Thymus (tissue), 14 donors: ENCODE measurements at places on chromosomes 1 and 21.

- DNase-seq = no peak
These were observed 1038.9 kb downstream of the BRINP3 start for GRCh38 chr1:189438808-189439207.

DNA sequence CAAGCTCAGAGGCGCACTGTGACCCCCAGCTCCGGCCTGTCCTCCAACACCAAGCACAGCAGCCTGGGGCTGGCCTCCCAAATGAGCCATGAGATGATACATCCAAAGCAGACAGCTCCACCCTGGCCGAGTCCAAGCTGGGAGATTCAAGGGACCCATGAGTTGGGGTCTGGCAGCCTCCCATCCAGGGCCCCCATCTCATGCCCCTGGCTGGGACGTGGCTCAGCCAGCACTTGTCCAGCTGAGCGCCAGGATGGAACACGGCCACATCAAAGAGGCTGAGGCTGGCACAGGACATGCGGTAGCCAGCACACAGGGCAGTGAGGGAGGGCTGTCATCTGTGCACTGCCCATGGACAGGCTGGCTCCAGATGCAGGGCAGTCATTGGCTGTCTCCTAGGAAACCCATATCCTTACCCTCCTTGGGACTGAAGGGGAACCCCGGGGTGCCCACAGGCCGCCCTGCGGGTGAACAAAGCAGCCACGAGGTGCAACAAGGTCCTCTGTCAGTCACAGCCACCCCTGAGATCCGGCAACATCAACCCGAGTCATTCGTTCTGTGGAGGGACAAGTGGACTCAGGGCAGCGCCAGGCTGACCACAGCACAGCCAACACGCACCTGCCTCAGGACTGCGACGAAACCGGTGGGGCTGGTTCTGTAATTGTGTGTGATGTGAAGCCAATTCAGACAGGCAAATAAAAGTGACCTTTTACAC, 29.1 kb downstream of the SLC19A1 start:
- DNase-seq = no peak

DNA sequence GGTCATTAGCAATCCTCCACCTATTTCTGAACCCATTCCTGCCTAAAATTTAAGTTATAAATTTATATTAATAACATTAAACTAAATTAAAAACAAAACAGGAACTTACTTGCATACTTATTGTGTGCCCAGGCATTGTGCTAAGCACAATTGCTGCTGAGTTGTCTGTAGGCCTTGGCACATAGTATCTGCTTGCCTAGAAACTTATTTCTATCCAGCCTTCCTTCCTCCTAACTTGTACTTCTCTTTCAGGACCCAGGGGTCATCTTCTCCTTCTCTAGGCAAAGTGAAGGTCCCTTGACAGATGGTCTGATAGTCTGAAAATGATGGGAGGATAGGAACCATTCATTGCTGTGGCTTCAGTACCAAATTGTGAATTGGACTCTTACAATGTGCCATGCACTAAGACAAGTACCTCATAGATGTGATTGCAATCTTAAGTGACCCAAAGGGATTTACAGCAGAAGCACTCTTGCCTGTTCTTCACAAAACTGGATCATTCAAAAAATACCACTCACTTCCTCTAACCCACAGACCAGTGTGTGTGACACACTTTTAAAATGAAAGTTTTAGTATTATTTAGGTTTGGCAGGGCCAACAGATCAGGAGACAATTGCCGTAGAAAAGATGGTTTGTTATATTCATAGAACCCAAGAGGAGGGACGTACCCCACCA, 10.3 kb upstream of the CD101 start:
- DNase-seq = no peak

DNA sequence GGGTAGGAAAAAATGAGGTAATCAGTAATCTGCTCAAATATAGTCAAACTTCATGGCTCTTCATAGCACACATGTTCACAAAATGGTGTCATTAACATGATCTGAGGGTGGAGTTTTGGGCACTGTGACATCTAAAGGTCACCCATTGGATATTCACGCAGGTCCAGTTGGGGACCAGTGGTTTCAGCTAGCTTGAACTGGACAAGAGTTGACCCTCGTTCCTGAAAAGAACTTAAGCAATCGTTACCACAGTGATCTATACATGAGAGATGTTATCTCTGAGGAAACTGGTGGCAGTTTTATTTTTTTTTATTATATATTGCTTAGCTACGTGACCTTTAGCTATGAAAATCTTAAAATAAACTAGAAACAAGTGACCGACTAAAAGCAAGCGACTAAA, 3.0 kb upstream of the OR2C3 start:
- DNase-seq = no peak

GRCh38 chr1:169119405-169119804, 12.9 kb downstream of the ATP1B1 start:
- DNase-seq = no peak
